ENCODE measurements at places on chromosomes 5 and 9.

DNA sequence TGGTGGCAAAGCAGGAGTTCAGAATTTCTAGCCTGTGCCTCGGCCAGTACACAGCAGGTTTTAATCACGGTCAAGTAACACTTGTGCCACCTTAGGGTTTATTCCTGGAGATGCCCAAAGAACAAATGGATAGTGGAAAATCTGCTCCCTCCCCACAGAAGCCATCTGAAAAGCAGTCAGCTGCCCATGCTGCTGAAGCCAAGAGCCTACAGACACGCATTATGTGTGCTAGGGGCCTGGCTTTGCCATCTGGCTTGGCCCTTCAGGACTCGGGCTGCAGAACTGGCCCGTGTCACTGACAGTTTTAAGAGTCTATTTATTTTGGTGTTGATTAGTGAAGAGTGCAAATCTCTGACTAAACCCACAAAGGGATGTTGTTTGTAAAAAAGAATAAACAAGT, 11.1 kb downstream of the ARSB start:
- DNase-seq: no peak

DNA sequence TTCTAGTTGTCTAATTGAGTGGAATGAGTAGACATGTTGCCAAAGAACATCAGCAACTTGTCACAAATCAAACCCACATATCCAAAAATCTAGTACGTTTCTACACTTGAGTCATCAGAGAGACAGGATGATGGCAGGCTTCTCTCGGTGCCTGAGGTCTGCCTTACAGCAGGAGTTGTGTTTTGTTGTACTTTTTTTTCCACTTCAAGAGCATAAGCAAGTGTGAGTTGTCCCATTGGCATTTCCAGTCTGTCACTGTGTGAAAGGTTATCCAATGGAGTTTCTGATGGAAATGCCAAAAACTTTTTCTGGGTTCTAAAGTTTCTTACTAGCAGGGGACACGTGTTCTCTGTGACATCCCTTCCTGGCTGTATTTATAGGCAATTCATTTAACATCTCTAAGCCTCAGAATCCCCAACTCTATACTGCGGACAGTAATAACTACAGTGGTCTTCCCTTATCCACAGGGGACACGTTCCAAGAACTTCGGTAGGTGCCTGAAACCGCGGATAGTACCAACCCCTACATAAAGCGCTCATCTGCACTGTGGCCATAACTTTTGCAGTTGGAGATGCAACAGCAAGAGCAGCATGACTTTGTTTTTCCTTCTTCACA, 246.5 kb downstream of the SYK start:
- no peak for DNase-seq

DNA sequence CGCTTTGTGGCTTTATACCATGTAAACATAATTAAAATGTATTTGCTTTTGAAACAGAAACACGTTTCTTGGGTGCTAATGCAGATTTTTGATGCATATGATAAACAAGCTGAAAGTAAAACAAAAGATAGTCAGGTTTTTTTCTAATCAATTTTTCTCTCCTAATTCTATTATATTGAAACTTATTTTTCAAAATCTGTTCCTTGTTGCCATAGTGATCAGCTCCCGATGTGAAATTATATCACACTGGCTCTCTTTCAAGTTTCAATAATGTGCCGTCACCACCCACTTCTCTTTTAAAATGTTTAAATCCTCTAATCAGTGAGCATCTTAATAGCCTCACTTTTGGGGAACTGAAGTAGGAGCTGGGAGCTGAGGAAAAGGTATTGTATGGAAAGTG, 36.4 kb upstream of the DAPK1 start:
- DNase-seq: no peak

DNA sequence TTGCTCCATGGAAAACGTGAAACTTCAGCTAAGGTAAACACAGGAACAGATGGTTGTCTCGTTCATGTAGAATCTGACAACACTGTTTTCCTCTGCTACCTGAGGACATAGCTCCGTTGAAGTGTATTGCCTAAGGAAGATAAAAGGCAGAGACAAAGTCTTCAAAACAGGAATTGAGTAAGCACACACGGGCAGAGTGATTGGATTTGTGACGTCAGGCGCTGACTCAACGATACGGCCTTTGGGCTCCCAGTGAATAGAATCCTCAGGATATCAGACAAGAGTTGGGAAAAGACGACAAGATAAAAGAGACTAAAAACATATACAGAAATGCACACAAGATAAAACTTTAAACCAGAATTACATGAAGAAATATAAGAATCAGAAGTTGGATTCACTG, 787.1 kb upstream of the CTNND2 start:
- no peak for DNase-seq

GRCh38 chr9:120263836-120264235, 316.1 kb downstream of the CDK5RAP2 start:
- no peak for DNase-seq

DNA sequence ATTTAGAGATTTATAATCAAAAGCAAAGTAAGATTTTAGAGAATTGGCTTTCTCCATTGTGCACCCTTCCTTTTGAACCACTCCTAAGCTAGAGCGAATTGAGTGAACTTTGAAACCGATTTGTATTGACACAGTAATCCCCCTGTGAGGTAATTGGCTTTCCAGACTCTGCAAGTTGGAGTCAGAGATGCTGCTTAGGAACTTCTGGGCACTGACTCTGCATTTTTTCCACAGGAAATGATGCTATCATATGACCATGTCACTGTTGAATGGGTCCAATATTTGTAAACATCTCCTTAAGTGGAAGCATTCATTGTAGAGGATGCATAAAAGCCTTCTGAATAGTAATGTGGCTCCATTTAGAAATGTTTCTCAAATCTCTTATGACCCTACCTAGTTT, 394.4 kb upstream of the ZNF608 start:
- no peak for DNase-seq

DNA sequence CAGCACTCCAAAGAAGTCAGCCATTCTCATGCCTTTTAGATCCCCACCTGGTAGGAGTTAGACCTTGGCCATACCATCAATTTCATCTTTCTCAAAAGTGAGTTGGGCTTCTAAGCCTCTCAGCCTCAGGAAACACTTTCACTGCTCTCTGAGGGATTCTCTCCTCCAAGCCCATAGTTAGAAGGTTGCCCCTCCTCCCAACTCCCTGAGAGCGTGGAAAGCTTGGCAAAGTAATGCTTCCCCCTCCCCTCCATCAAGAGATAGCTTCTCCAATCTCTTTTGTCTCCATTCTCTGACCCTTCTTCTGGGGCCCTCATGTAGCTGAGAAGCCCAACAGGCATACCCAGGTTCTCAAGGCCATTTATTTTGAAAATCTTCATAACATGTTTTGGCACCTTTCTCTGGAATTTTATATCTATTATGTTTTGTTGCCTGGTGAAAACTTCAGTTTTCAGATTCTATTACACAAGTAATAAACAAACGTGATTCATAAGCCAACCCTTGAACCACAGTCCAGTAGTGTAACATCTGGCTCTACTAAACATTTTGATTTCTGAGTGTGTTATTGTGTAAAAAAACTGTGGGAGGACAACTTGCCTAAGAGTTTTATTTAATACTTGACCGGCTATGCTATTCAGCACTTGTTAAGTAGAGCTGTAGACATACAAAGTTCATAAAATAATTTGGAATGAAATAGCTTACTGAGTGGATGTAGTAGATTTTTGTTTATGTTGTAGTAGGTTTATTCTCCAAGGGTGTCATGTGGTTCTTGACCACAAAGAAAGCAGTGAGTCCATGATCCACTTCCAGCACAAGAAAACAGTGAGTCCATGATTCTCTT, 17.1 kb downstream of the LVRN start:
- no peak for DNase-seq

GRCh38 chr5:38590838-38591522, 34.5 kb upstream of the LIFR start:
- no peak for DNase-seq

DNA sequence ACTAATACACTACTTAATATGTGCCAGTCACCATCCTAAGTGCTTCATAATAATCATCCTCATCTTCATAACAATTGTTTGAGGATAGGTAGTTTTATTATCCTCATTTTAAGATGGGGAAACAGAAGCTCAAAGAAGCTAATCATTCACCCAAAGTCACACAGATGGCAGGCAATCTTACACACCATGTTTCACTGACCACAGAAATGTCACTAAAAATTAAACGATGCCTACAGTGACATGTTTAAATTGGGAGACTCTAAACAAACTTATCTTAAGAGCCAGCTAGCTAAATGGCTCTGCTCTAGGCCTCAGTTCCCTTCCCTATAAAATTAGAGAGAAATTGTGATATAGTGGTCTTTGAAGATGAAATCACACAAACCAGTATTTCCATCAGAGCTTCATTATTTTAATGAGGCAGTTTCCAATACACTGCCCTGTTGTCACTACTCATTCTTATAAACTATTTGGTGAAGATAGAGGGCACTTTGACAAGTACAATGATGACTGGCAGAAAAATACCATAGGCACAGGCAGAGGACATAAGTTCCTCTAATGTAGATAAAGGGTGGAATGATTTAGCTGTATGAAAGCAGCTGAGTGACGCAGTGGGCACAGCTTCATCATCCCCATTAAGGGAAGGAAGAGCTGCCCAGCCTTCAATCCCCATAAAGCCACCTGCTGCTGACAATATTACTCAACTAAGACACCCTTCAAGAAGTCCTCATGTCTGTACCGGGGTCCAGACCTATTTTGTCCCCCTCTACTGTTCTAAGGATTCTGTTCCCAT, 224.1 kb downstream of the ACTL7B start:
- DNase-seq: no peak

- DNase-seq: no peak
Observed at GRCh38 chr5:132773114-132773513, 3.9 kb downstream of the SEPTIN8 start.

DNA sequence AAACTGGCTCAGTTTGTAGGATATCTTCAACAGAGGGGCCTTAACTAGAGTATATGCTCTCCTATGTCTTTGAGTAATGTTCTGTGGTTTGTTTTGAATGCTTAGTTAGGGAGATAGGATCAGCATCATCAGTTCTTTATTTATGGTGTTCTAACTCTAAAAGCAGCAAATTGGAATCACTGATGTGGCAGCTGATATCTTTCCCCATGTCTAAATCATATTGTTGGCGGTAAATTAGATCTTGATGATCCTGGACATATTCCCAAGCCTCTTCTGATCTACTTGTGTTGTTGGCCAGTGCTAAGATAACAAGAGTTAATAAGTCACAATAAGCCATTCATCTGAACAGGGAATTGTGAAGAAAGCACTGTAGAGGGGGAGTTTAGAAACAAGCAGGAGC, 332.4 kb upstream of the DAB2 start:
- no peak for DNase-seq

DNA sequence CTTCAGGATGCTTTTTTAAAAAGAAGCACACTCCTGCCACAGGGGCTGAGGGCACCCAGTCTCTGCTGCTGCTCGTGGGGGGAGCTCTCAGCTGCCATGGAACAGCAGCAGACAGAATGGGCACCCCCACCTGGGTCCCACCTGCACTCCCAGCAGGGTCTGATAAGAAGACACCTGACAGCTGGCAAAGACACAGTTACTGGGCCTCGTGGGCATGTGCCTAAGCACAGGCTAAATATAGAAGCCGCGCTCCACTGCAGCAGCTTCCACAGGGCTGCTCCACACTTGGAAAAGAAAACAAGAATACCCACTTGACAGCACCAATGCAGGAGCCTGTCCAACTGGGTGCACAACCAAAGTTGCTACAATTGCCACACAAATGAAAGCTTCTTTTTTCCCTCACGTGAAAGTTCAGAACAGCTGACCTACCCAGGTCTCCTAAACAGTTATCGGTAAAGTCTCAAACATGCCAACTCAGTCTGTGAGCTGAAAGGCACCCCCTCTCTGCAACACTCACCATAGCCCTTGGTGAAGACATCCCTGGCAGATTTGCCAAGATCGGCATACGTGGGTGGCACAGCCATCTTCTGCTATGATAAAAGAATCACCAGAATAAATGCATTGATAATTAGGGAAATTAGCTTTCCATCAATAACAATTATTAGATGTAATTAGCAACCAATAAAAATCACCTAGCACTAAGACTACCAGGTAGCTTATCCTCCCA, 12.2 kb downstream of the VDAC1 start:
- peak; percentile 27 for DNase-seq

DNA sequence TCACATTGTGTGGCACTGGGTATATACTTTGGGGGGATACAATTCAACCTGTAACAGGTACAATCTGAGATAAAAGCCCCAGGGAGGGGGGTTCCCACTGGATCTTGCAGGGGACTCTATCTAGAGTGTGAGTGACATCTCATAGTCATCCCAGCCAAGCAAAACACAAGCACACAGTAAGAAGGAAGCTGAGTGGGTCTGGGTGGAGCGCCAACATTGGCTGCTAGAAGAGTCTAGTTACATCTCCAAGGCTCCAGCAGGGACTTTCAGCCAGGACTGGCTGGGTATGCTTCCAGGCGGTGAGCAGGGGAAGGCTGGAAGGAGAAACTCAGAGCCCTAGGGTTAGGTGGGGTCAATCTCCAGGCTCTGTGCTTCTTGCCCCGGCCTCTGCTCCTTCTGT, 53.0 kb downstream of the IL31RA start:
- peak; percentile 78 for DNase-seq

- DNase-seq: no peak
Observed at GRCh38 chr5:84301535-84301934, 83.1 kb downstream of the EDIL3 start.

DNA sequence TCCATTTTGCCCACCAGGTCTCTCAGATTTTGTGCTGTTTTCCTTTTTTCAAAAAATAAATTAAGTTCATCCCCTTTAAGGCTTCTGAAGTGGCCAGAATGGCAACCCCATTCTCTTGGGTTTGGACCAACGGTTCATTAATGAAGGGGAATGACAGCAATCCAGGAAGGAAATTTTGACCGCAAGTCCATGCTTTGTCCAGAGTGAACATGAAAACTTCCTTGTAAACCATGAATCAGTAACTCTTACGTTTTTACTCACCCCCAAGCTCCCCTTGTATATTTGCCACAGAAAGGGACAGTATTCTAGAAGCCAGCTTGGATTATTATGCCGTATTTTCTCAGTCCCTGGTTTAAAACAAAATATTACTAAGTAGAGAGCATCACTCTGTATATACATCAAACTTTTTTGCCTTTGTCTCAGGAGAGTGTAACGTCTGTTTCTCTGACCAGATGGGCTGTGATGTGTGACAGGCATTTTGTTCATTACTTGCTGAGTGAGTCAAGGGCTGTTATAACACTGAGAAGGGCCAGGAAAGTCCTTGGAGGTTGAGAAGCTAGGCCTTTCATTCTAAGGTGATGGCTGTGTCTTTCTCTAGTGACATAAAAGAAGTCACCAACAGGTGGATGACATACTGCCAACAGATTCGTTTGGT, 148.2 kb downstream of the SMARCA2 start:
- no peak for DNase-seq
